ENCODE measurements at places on chromosomes 1 and 21. TPM values are rescaled to one million over a fixed set of nuclear protein-coding genes. Genes with fewer than 3 reads are reported as not detected.

PERM1 gene
- 0.10 TPM for total RNA-seq

ITLN2 gene
- total RNA-seq, result not detected

TSPAN1 gene
- total RNA-seq, result not detected

FAM151A gene
- total RNA-seq, result not detected

PRKCZ gene
- 4.6 TPM for total RNA-seq

SLC19A1 gene
- 10.6 TPM for total RNA-seq

ALX3 gene
- total RNA-seq, result not detected

TDRD5 gene
- total RNA-seq, result 0.10 TPM

SYPL2 gene
- total RNA-seq, result not detected

IFNLR1 gene
- total RNA-seq, result 1.6 TPM

ARHGAP29 gene
- 0.10 TPM for total RNA-seq

DAB1 gene
- 0.42 TPM for total RNA-seq

DMBX1 gene
- total RNA-seq, result not detected

DPT gene
- not detected for total RNA-seq

AMY2A gene
- total RNA-seq, result not detected

KIAA1614 gene
- total RNA-seq, result 2.0 TPM

ARMH1 gene
- 30.0 TPM for total RNA-seq

MTARC1 gene
- total RNA-seq, result 9.7 TPM

CYP4B1 gene
- total RNA-seq, result not detected

LCE1C gene
- not detected for total RNA-seq

XCL1 gene
- total RNA-seq, result 1.7 TPM

MRAP gene
- not detected for total RNA-seq

CR2 gene
- total RNA-seq, result 1.4 TPM

TCP10L gene
- not detected for total RNA-seq

LCE1E gene
- total RNA-seq, result not detected

All from mononuclear cell (primary cell).